ENCODE measurements at places on chromosomes 6 and 20.
A peak's percentile ranks its signal among the peaks of the same experiment; 100 is the strongest.

DNA sequence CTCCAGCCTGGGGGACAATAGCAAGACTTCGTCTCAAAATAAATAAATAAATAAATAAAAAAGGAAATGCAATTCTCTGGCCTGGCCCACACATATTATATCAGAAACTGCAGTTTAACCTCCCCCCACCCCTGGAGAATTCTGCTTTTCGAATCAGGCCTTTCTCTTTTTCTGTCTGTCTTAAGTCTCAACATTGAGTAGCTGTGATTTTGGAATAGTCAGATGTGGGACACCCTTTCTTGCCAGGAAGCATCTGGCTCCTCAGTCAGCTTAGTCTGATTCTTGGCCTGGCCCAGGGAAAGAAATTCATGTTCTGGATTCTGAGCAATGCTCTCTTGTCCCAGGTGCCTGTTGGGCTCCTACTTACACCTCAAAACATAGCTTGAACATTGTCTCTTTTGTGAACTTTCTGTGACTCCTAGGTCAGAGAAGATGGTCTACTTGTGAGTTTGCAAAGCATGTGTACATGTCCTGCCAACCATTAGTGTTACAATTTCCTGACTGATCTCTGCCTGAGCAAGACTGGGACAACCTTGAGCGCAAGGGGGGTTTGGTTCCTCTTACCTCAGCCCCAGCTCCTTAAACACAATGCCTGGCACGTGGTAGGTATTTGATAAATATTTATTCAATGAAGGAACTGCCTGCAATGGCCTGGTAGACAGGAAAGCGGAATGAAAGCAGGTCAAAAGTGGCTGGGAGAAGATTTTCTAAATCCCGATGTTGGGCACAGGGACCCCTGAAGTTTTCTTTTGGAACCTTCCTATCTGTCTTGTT lies 23.8 kb upstream of the POU5F1 start:
- DNase-seq, result no peak

GRCh38 chr20:38790200-38791053 lies 15.1 kb upstream of the PPP1R16B start:
- no peak for DNase-seq

GRCh38 chr6:155765275-155766194 lies 309.9 kb upstream of the NOX3 start:
- no peak for DNase-seq

- DNase-seq, result no peak
These were observed 479.7 kb upstream of the FLRT3 start for GRCh38 chr20:14817101-14817500.

DNA sequence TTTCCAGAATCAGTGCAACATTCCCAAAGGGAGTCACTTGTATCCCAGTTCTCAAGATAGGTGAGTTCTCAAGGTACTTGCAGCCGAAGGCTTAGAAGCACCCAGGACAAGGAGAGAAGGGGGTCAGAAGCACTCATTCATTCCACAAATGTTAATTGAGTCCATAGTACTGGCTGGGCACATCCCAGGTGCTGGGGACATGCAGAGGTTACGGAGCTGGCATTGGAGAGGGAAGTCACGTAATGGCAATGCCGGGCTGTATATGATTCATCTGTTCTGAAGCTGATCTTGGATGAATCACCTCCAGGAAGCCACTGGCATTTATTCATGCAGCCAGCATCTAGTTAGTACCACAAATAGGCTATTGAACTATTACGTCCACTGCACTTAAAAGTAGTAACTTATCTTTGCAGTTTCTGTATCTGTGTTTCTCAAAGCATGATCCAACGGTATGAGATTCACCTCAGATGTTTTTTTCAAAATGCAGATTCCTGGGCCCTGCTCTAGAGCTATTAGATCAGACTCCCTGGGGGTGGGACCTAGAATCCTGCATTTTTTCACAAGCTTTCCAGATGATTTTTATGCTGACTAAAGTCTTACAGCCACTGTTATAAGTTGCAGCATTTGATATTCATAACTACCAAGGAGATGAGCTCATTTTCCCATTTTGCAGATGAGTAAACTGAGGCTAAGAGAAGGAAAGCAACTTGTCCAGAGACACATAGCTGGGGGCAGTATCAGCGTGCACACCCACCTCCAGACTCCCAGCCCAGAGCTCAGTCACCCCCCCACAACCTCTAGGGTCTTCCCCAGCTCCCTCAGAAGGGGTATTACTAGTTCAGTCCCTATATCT lies 44.1 kb upstream of the ID1 start:
- no peak for DNase-seq

- no peak for DNase-seq
These were observed 6.1 kb downstream of the COL21A1 start for GRCh38 chr6:56241124-56241802.

DNA sequence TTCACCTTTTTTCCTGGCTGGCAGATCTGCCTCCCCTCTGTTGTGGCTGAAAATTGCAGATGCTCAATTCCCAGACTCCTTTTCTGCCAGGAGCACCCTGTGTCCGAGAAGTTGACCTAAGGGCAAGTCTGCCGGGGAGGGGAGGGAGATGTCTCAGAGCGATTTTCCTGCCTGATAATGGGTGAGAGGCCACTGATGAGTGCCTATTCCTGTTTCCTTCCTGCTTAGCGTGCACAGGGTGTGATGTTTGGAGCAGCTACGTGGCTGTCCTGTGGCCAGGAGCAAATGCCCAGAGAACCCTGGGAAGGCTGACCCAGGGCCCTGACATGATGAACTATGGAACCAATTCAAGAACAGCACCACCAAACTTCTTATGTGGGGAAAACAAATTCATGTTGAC lies 22.5 kb downstream of the SOX4 start:
- no peak for DNase-seq

GRCh38 chr20:32091888-32092346 lies 17.6 kb upstream of the TM9SF4 start:
- DNase-seq, result peak; percentile 60

GRCh38 chr20:60862601-60863000 lies 389.5 kb upstream of the CDH4 start:
- DNase-seq, result no peak

- no peak for DNase-seq
These were observed 175.4 kb upstream of the KCNQ5 start for GRCh38 chr6:72446430-72446829.

DNA sequence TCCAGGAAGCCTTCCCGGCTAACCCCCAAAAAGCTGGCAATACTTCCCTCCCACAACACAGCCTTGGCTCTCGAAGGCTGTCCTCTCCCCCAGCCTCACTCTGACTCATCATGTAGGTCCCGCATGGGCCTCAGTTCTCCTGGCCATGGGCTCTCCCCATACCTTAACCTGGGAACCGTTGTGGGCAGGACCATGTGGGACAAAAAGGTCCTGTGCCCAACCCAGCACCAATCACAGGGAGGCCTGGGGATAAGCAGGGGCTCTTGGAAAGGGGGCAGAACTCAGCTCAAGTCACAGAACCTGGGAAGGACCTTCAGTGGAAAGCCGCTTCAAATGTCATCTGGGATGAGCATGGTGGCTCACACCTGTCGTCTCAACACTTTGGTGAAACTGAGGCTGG lies 45.5 kb downstream of the MRPL14 start:
- DNase-seq, result no peak

GRCh38 chr6:76057469-76057868 lies 15.0 kb downstream of the IMPG1 start:
- no peak for DNase-seq

DNA sequence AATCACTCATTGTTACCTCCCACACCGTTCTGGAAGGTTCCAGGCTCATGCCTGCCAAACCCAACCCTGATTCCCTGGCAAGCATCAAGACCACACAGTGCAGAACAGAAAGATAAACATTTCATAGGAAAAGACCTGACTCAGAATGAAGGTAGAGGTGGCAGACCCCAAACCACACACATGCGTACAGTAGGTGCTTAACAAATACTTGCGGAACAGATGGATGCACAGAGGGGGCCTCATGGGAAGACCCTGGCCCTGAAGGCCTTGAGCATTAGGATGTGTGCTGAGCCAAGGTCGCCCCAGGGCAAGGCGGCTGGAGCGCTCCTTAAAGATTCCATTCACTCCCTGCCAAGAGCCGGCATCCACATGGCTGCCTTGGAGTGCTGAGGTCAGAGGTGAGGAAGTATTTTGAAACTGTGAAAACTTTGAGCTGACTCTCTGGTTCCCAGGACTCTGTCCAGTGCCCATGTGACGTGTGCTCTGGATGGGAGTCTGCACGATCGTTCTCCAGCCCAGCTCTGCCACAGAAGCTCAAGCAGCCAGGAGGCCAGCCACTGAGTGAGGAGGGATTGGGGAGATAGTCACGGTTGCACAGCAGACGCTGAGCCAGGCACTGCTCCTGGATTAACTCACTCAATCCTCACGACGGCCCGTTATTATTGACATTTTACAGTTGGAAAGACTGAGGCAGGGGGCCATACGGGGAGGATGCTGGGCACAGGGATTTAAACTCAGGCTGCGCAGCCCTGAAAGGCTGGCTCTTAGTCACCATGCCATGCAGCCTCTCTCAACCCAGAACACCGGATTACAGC lies 65.5 kb upstream of the AFDN start:
- DNase-seq, result no peak

- DNase-seq, result no peak
These were observed 180.2 kb upstream of the CCN2 start for GRCh38 chr6:132131351-132131750.

GRCh38 chr20:57959589-57959988 lies 249.8 kb upstream of the PMEPA1 start:
- no peak for DNase-seq

All from activated naive CD8-positive, alpha-beta T cell treated with anti-CD3 and anti-CD28 coated beads, Interleukin-2, amount 50 U/mL, for 16 hours (primary cell).